ENCODE measurements at places on chromosomes 16 and 17. TPM values are rescaled to one million over a fixed set of nuclear protein-coding genes. Genes with fewer than 3 reads are reported as not detected.
A peak's percentile ranks its signal among the peaks of the same experiment; 100 is the strongest.

DNA sequence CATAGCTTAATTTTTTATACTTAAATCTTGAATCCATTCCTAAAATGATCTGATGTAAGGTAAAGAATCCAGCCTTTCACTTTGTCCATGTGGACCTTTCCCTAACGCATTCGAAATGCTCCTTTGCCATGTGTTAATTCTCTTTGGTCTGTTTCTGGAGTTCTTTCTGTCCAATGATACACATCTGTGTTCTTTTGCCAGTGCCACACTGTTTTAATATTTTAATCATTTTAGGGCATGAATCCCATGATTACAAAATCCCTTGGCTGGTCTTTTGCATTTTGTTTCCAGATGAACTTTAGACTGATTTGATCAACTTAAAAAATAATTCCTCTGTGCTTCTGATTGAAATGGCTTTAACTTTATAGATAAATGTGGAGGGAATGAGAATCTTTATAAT lies 74.1 kb downstream of the NTN1 start:
- no peak for DNase-seq
- H3K27ac ChIP-seq, result no peak overlapping the region
- no peaks in the 10 kb centered on the region for H3K4me1 ChIP-seq
- H3K4me3 ChIP-seq, result no peak overlapping the region
- H3K27me3 ChIP-seq, result no peaks in the 10 kb centered on the region
- peaks cover 6% of the 10 kb centered on the region for H3K36me3 ChIP-seq

- no peak overlapping the region for H3K27ac ChIP-seq
- H3K27me3 ChIP-seq, result peaks cover 2% of the 10 kb centered on the region
- no peak overlapping the region for H3K4me3 ChIP-seq
- no peak for DNase-seq
- peaks cover 8% of the 10 kb centered on the region for H3K36me3 ChIP-seq
Measured at GRCh38 chr16:79009896-79010295, 590.6 kb downstream of the MAF start.

ARL6IP1 gene
- 238 TPM for total RNA-seq

GRCh38 chr17:74088285-74088933 lies 115.1 kb upstream of the RPL38 start:
- peaks cover 7% of the 10 kb centered on the region for H3K27me3 ChIP-seq
- peak overlapping the region; percentile 47 for H3K4me3 ChIP-seq
- H3K27ac ChIP-seq, result peak overlapping the region; percentile 83
- DNase-seq, result no peak
- peaks cover 13% of the 10 kb centered on the region for H3K36me3 ChIP-seq
- peaks cover 24% of the 10 kb centered on the region for H3K4me1 ChIP-seq

- peaks cover 5% of the 10 kb centered on the region for H3K4me1 ChIP-seq
- no peak for DNase-seq
- peaks cover 4% of the 10 kb centered on the region for H3K36me3 ChIP-seq
- peaks cover 3% of the 10 kb centered on the region for H3K27me3 ChIP-seq
- no peak overlapping the region for H3K4me3 ChIP-seq
Measured at GRCh38 chr16:64629622-64630021, 492.2 kb downstream of the CDH11 start.

- peaks cover 13% of the 10 kb centered on the region for H3K4me1 ChIP-seq
- no peak overlapping the region for H3K4me3 ChIP-seq
- H3K27me3 ChIP-seq, result peaks cover 13% of the 10 kb centered on the region
- H3K27ac ChIP-seq, result no peak overlapping the region
- no peaks in the 10 kb centered on the region for H3K36me3 ChIP-seq
Measured at GRCh38 chr16:12324152-12324551, 347.6 kb downstream of the SNX29 start.

DNA sequence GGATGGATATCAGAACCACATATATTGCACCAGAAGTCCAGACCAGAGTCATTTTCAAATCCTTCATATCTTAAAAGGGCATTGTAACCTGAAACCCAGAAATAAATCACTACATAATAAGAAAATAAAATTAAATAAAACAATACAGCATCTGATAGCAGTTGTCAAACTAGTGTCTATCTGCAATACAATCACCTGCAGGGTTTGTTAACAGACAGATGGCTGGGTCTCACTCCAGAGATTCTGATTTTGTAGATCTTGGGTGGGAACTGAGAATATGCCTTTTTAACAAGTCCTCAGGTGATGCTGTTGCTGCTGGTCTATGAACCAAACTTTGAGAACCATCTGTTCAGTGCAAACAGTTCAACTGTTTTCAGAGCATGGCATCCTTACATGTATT lies 37.6 kb downstream of the NME2 start:
- no peak for DNase-seq
- H3K36me3 ChIP-seq, result no peaks in the 10 kb centered on the region
- no peaks in the 10 kb centered on the region for H3K4me1 ChIP-seq
- no peak overlapping the region for H3K27ac ChIP-seq

DNA sequence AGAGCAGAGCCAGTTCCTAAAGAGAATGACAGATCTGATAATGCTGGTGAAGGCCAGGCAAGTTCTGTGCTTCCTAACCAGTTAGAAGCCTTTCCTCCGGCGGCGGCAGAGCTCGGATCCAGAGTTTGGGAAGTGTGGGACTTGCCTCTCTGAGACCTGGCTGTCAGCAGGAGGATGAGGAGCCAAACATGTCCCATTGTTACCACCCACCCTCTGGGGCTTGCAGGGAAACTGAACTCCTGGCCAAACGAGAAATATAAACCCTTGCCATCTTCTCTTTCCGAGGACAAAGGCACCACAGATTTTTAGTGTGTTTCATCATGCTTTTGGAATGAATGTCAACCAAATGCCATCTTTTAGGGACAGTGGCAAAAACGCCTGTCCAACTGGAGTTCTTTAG lies 80.2 kb upstream of the SMURF2 start:
- H3K27ac ChIP-seq, result no peak overlapping the region
- no peak overlapping the region for H3K4me3 ChIP-seq
- H3K4me1 ChIP-seq, result no peaks in the 10 kb centered on the region
- no peak for DNase-seq
- H3K27me3 ChIP-seq, result no peaks in the 10 kb centered on the region

RAB26 gene
- 292 TPM for total RNA-seq

CACNG4 gene
- total RNA-seq, result 105 TPM

TBC1D3C gene
- total RNA-seq, result not detected

PDILT gene
- not detected for total RNA-seq
